Stimulated activated CD4-positive, alpha-beta T cell treated with anti-CD3 and anti-CD28 coated beads, Interleukin-4, amount 100 ng/mL, for 1 hour (primary cell): ENCODE measurements at places on chromosomes 3 and 15.

- DNase-seq = no peak
Measured at GRCh38 chr15:57236561-57237300, 139.6 kb upstream of the CGNL1 start.

DNA sequence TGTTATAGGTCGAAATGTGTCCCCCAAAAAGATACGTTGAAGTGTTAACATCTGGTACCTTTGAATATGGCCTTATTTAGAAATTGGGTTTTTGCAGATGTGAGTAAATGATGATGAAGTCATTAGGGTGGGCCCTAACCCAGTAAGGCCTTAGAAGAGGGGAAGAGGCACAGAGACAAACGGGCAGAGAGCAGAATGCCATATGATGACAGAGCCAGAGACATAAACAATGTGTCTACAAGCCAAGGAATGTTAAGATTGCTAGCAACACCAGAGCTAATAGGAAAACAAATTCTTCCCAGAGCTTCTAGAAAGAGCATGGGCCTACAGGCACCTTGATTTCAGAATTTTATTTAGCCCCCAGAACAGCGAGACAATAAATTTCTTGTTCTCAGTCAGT is 693.1 kb upstream of the NECTIN3 start:
- no peak for DNase-seq

DNA sequence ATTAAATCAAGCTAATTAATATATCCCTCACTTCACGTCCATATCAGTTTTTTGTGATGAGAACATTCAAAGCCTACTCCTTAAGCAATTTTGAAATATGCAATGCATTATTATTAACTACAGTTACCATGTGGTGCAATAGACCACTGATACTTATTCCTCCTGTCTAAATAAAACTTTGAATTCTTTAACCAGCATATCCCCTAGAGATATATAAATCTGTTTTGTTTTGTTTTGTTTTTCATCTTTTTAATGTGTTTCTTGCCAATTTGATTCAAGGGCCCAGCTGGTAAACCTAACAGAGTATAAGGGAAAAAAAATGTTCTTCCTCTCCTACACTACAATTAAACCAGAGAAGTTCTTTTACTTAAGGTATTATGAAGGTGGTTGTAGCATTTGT is 524.2 kb downstream of the NAALADL2 start:
- no peak for DNase-seq

GRCh38 chr15:91622235-91622634 is 231.3 kb upstream of the SLCO3A1 start:
- no peak for DNase-seq

DNA sequence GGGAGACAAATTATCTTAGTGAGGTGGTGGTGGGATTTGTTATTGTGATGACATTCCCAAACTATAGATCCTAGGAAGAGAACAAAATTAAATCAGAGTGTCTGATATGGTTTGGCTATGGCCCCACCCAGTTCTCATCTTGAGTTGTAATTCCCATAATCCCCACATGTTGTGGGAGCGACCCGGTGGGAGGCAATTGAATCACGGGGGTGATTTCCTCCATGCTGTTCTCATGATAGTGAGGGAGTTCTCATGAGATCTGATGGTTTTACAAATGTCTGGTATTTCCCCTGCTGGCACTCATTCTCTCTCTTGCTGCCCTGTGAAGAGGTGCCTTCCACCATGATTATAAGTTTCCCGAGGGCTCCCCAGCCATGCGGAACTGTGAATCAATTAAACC is 62.0 kb downstream of the RPL22L1 start:
- DNase-seq = no peak

DNA sequence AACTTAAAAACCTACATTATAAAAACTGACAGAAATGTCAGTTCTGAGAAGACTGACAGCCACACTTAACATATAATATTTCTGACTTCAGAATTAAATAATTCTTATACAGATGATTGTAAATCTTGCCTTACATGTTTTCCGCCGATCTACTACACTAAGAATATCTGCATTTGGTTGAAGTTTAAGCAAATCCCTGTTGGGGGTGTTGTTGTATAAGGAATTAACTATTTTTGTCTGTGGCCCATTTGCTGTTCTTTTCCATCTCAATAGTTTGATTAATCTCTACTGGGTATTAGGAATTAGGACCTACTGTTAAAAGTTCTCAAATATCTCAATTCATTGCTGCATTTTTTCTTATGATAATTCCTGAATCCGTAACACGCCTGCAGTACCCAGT is 838.3 kb upstream of the ROBO1 start:
- no peak for DNase-seq

DNA sequence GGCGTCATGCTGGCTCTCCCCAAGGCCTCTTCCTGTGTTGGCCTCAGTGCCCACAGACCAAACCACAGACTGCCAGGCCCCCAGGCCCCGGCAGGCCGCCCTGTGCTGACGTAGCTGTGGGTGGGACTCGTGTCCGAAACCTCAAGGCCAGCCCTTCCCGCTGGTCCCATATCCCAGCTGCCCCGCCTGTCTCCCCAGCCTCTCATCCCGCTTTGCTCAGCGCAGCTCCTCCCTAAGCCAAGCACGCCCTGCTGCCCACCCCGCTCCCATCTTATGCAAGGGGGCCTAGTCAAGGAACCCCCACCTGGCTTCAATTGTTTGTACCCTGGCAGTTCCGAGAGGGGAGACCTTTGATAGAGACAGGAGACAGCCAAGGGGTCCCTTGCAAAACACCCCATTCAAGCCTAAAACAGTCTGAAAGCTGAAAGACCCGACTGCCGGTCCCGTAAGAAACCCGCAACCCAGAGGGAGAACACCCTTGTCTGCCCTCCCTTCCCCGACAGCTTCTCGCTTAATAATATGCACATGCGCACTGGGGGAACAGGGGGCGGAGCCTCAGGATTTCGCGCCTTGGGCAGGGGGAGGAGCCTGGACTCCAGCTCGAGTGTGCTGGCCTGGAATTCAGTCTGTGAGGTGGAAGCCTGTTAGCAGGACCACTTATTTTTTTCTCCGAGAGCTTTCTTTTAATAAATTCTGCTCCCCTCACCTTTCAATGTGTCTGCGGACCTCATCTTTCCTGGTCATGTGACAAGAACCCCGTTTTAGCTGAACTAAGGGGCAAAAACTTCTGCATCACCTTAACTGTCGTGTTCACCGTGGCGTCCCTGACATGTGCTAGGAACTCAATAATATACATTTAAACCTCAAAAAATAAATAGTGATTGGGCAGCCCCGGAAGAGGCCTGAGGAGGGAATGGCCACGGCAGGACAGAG is 17.2 kb downstream of the TNFAIP8L3 start:
- DNase-seq = peak; percentile 63

GRCh38 chr3:173644086-173645082 is 246.8 kb downstream of the NLGN1 start:
- no peak for DNase-seq

DNA sequence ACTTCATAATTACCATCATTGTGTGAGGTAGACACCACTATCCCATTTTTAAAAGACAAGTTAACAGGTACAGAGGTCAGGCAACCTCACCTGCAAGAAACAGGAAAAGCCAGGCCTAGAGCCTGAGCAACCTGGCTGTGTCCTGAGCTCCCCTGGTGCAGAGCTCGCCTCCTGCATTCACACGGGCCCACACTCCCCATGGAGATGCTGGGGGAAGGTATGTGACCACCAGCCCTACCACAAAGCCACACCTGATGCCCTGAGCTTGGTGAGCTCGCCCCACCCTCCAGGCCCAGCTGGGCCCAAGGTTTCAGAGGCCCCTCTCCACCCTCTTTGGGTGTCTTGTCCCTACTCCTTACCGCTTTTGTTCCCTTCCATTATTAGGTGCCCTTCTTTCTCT is 1.2 kb upstream of the EFCAB12 start:
- no peak for DNase-seq

DNA sequence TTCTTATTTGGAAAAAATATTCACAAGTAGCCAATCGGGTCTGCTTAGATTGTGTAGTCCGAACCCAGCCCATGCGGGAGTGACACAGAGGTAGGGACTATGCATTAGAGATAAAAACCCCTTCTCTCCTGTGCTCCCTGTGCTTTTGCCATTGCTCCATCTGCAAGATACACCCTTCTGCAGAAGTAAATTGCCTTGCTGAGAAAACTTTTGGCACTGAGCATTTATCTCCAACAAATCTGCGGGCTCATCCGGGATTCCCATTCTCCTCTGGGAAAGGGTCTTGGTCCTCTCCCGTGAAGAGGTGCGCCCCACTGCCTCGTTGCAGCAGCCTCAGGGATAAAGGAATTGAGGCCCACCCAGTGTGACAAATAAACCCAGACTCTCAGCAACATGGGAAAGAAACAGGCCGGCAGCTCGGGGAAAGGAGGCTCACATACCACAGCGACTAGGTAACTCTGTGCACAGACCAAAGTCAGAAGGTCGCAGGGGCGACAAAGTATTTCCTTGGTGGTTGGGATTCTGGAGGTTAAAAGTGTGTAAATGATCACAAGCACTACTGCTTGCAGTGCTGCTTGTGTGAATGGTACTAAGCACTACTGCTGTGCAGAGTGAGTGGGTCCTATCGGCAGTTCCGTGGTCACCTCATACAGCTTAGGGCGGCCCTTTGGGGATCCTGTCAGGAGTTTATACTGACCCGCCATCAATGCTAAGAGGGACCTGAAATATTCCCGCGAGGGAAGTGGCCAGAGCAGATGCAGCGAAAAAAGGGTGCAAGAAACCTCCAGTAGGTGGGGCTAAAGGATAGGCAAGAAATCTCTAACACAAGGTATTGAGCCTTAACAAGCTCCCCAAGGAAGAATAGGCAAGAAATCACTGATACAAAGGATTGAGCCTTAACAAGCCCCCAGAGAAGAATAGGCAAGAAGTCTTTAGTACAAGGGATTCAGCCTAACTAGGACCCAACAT is 54.3 kb downstream of the GSK3B start:
- DNase-seq = no peak

DNA sequence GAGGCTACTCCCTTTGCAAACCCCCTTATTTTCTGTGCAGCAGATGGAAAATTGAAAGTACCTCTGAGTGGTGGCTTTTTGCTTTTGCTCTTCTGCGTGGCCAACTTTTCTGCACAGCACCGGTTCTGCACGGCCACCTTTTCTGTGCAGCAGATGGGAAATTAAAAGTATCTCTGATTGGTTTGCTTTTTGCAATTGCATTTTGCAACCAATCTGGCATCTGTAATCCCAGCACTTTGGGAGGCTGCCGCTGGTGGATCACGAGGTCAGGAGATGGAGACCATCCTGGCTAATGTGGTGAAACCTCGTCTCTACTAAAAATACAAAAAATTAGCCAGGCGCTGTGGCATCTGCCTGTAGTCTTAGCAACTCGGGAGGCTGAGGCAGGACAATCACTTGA is 79.5 kb upstream of the CHMP2B start:
- DNase-seq = no peak

DNA sequence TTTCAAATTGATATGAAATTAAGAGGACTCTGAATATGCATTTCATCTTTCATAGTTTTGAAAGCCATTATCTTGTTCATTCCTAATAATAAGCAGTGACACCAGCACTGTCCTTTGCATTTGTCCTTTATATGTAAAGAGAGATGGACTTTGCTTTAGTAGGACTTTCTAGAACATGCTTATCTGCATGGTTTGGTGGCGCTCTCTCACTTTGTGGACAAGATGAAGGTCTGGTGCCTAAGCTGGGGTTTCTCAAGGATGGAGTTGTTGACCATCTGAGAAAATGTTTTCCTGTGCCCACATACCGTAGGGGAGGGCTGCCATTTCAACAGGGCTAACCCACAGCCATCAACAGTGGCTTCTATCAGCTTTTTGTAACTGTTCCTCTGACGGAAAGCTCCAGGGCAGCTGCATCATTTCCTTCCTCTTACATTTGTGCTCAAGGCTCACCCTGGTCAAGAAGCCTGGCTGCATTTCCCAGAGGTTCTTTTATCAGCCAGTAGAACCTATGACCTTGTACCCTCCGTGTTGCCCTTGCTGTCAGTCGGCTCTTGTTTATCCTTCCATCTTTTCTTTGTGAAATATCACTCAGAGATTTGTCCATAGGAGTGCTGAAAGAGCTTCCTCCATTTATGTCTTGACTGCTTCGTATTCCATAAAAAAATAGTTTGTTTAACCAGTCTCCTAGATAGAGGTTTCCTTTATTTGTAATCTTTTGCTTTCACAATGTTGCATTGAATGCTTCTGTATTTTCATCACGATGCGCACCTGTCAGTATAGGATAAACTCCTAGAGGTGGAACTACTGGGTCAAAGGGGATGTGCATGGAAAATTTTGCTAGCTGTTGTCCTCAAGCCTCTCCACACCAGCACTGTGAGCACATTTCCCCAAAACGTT is 44.6 kb downstream of the ABHD2 start:
- DNase-seq = no peak
